Heart right ventricle (tissue), 16 donors: ENCODE measurements at places on chromosomes 6 and 20. TPM values are rescaled to one million over a fixed set of nuclear protein-coding genes. Genes with fewer than 3 reads are reported as not detected.

- DNase-seq, result no peak
These were observed 31.4 kb downstream of the FYN start for GRCh38 chr6:111841822-111842221.

DNA sequence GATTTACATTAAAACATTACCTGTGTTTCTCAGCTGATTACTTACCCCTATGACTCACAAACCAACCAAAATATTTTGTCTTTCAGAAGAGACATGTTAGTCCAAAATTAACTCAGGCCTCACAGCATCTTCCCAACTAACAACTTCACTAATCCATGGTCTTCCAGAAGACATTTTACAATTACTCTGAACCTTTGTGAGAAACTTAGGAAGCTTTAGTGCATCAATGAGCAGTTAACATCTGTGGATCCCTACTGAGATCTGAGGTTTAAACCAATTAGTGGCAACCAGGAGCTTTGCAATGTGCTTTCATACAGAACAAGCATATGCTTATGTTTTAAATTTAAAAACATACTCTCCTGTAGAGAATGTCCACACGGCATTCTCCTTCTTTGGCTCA, 269.7 kb downstream of the UBE3D start:
- no peak for DNase-seq

ADGRF5 gene
- total RNA-seq, result 34.1 TPM

DNA sequence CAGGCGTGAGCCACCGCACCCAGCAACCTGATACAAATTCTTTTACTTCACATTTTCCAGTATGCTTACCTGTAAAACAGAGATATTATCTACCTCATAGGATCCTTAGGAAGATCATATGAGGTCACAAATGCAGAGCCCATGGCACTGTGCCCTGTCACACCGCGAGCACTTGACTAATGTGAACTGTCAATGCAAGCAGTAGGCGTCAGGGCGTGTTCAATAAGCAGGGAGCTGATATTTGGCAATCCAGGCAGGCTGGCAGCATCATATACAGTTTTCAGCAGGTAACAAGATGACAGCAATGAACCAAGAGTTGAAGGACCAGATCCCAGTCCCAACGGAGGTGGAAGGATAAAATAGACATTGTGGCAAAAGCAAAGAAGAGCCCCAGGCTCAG, 14.6 kb upstream of the ARID1B start:
- no peak for DNase-seq

DNA sequence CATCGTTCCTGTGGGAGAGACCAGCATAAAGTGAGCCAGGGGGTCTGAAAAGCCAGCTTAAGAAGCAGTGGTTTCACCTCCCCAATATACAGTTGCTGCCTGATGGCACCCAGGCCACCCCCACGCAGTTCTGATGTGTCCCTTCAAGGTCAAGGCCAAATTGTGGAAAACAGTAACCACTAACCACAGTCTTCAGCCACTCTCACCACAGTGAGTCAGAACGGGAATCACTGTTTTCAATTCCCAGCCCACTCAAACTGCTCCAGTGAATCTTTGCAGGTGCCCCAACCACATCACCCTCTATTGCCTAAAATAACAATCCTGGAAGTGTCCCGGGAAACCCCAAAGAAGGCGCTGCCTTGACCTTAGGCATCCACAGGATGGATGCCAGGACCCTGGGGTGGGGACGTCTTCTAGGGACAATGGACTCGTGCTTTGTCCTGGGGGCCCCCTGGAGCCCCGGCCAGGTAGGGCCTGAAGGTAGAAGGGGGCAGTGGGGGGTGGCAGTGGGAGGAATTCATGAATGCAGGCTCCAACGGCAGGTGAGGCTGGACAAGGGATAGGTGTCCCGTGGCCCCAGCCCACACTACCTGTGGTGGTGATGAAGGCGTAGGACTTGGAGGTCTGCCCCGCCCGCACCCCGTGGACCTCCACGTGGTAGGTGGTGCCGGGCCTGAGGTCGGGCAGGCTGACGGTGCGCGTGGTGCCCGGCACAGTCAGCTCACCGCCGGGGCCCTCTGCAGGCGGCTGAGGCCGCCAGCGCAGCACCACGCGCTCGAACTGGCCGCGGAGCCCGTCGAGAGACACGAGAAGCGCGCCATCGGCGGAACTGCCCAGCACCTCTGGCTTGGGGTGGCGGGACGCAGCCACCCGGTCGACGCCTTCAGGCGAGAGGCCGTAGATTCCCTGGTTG, 22.2 kb downstream of the TNXB start:
- DNase-seq, result no peak

KIF25 gene
- total RNA-seq, result 0.33 TPM

DNA sequence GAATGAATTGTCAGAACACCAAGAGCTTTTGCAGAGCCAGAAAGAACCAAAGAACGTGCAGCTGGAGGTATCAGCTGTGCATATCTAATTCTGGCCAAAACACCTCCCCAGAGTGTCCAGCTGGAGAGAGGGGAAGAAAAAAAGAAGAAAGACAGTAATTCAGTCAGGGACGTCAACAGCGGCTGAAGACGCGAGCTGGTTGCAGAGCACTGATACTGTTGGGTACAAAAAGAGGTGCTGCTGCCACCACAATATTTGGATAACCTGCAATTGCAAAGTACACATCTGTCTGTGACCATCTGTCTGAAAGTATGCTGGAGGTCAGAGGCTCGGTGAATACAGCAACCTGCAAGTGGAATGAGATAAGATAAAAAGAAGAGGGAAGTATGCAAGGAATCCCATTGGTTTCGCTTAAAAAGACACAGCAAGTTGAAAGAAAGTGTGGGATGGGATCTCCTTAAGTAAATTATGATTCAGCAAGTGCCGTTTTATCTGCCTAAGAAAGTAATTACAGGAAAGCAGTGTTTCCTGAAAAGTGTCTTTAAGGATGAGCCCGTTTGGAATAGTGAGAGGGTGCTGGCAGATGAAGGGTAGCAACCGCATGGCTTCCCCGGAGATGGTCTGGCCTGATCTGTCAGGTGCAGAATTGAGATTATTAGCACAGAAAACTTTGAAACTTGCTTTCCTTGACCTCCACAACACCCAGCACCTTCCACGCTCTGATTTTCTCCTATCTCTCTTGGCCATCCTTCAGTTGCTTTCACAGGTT, 189.9 kb upstream of the PRDM1 start:
- no peak for DNase-seq

TINAG gene
- 0.27 TPM for total RNA-seq

GRCh38 chr20:10922506-10922905, 248.7 kb upstream of the JAG1 start:
- no peak for DNase-seq

- no peak for DNase-seq
These were observed 4.1 kb upstream of the MOXD1 start for GRCh38 chr6:132405143-132405915.

- no peak for DNase-seq
These were observed 105.2 kb upstream of the MAN1A1 start for GRCh38 chr6:119454714-119455113.
